CD4-positive, alpha-beta T cell treated with Interleukin-15 for 1 hour (primary cell): ENCODE measurements at places on chromosomes 2 and 18.

DNA sequence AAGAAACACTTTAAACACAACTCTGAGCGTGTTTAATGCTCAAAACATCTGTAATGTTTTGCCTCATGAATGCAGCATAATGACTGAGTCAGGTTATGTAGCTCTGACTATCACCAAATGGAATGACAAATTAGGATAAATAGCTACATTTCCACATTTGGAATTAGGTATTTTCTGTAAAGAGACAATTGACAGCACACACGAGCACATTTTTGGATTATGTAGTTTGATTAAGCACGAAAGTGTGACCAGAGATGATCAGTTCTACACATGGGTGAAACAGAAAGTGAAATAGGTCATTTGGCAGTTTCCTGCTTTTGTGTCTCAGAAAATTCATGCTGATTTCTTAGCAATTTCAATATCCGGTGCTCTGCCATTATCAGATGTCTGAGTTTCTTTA lies 29.0 kb downstream of the LPIN1 start:
- DNase-seq, result no peak

GRCh38 chr18:2914185-2914880 lies 67.5 kb downstream of the EMILIN2 start:
- no peak for DNase-seq

- DNase-seq, result no peak
These were observed 265.4 kb upstream of the SPOPL start for GRCh38 chr2:138236142-138236541.

GRCh38 chr2:109255654-109256053 lies 126.6 kb downstream of the SH3RF3 start:
- DNase-seq, result no peak
